Activated CD4-positive, alpha-beta T cell treated with anti-CD3 and anti-CD28 coated beads, Interleukin-2, Interleukin-6, amounts not matched to agents 100 ng/mL and 50 ng/mL, durations not matched to agents 16 hours and 8 hours (primary cell): ENCODE measurements at places on chromosomes 6 and 20.

DNA sequence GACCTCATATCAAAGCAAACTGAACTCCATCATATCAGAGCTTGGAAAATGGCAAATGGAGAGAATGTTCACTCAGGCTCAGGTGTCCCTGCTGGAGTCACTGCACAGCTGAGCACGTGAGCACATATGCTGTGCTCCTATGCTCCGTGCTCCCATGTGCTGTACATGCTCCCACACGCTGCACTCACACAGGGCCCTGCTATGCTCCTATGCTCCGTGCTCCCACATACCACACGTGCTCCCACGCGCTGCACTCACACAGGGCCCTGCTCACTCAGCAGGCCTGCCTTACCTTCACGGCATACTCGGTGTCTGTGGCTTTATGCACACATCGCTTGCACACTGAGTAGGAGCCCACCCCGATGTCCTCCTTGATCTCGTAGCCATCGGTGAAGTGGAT lies 65.7 kb upstream of the MPC1 start:
- DNase-seq = no peak

GRCh38 chr6:154569156-154569862 lies 58.8 kb upstream of the CNKSR3 start:
- no peak for DNase-seq

DNA sequence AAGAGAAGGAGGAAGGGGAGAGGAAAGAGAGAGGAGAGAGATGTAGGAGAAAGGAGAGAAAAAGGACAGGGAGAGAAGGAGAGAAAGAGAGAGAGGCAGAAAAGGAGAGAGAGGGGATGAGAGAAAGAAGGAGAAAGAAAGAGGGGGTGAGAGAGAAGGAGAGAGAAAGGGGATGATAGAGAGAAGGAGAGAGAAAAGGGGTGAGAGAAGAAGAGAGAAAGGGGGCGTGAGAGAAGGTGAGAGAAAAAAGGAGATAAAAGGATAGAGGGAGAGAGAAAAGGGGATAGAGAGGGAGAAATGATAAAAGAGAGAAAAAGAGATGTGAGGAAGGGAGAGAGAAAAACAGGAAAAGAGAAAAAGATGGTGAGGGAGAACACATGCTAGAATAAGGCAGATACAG lies 933.4 kb downstream of the KIF16B start:
- no peak for DNase-seq

GRCh38 chr6:150543178-150543577 lies 56.5 kb upstream of the PLEKHG1 start:
- no peak for DNase-seq

GRCh38 chr6:19791267-19791666 lies 45.9 kb upstream of the ID4 start:
- DNase-seq = no peak

DNA sequence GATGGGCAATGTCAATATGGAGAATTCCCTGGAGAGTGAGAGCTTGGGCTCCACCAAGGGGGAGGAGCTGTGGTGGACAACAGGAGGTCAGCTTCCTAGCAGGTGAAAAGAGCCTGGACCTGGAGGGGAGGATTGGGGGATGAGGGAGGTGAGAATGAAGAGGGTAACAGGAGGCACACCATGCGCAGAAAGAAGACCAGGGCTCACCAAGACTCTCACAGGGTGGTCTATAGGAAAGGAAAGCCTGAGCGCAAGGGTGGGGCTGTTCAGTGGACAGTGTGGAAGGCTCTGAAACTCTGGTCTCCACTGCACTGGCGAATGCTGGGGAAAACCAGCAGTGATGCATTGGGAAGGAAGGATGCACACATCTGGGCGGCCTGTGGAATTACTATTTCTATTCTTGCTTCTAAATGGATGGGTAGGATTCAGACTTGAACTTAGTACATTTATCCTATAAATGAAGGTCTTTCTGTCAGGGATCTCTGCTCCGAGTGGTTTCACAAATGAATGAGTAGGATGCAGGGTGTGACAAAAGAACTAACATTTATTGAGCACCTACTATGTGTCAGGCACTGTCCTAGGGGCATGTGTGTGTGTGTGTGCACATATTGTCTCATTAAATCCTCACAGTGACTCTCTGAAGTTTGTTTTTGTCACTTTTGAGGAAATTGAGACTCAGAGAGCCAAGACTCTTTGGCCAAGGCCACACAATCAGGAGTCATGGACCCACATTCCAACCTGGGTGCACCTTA lies 152.7 kb downstream of the CD83 start:
- DNase-seq = no peak
